ENCODE measurements at places on chromosomes 7 and 10.

GRCh38 chr7:147432079-147432478 is 1158.5 kb upstream of the C7orf33 start:
- no peak for DNase-seq

DNA sequence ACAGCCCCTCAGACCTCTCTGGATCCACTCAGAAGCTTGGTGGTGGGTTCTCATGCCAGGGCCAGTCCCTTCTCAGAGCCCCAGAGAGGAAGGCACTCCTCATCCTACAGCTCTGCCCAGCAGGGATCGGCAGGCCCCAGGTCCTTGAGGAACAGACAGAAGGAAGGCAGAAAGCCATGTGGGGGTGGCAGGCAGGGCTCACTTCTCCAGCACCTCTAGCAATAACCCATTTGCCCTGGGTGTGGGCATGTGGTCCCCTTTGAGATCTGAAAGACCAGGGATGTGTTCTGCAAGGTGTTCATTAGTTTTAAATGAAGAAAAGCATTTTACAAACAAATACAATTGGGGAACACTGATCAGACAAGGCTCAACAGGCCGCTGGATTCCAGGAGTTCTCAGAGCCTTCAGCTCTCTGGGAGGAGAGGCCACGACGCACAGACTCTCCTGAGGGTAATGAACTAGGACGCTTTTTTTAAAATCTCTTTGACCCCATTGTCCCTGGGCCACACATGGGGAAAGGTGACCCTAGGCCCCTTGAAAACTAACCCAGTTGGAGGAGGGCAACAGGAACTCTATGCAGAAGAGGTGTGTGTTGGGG is 40.6 kb downstream of the LDB3 start:
- DNase-seq = no peak

DNA sequence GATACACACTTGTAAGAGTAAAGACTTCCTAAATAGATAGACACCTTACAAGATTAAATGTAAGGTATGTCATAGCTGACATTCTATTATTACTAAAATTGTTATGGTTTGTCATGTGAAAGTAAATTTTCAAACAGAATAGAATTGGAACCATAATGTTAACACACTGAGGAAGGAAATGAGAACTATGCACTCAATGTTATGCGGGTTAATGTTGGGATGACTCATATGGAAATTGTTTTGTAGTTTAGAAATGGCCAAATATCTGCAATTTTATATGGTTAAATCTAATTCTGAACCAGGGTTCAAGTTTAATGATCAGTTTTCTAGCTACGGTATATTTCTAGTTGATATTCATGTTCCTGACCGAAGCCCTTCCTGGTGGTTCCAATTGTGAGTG is 214.2 kb upstream of the ADO start:
- no peak for DNase-seq

- DNase-seq = no peak
Measured at GRCh38 chr7:19558527-19558926, 150.3 kb downstream of the POLR1F start.

DNA sequence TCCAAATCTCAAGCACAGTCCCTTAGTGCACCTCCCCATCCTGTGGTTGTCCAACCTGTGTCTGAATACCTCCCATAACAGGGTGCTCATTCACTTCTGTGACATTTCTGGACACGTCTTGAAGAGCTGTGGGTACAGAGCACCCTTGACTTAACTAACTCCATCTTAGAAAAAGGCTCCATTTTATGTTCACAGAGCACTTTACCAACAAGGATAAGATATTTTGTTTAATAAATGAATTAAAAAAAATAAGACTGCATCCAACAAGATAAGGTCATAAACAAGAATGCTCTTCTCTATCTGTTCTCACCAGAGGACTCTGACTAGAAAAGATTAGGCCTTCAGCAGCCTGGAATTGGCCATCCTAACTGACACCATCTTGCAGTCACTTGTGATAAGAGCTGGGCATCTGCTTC is 335.2 kb upstream of the ZNF32 start:
- DNase-seq = no peak

DNA sequence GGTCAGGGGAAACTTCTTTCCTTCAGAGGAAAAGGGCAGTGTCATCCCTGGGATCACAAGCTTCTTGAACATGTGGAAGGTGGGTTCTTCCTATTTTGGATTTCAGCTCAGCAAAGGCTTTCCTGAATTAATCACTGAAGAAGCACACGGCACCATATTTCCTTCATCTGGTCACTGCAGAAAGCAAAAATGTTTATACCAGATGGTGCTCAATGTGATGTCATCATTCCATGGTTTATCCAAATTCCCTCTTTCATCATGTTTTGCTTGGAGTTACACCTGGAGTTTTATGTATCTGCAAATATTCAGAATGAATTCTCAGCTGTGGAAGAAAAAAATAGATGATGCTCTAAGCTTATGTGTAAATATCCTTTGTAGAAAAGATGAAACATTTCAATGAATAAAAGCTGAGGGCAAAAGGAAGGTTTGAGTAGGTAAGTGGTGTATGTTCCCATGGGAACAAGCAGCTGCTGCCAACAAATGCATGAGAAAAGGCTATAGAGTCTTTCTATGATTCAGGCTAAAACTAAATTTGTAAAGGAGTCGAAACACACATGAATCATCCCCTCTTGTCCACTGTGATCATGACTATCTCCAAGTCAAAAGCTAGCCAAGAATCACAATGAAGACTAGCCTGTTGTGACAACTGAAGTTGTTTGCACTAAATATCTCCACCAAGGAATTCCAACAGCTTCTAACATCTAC is 26.9 kb upstream of the BPGM start:
- peak; percentile 18 for DNase-seq

DNA sequence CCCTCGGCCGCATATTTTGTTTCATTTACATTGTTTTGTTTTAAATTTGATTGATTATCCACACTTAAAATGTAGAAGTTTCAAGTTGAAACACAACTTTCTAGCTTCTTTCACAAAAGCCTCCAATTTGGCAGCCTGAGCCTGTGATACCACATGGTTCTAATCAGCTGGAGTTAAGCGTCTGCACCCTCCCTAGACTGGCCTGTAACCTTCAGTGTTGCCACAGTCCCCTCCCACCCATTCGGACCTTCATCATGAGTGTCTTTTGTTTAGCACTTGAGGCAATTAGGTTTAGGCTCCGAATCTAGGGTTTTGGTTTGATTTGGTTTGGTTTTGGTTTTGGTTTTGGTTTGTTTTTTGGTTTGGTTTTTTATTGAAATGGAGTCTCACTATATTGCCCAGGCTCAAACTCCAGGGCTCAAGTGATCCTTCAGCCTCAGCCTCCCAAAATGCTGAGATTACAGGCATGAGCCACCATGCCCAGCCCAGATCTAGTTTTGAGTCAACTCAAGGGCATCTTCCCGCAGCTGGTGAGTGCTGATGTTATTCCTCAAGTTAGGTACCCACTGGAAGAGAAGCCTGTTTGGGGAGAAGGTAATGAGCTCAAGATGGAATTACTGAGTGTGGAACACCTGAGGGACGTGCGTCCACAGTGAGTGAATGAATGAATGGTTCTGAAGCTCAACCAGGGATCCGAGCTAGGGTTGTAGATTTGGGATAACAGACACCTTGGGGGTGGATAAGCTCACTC is 201.4 kb downstream of the HECW1 start:
- DNase-seq = no peak
